ENCODE measurements at places on chromosomes 16 and 17. TPM values are rescaled to one million over a fixed set of nuclear protein-coding genes. Genes with fewer than 3 reads are reported as not detected.

The ENPP7 gene
- not detected for total RNA-seq

The PTX4 gene
- not detected for total RNA-seq

The MT1G gene
- total RNA-seq, result 16.4 TPM

DNA sequence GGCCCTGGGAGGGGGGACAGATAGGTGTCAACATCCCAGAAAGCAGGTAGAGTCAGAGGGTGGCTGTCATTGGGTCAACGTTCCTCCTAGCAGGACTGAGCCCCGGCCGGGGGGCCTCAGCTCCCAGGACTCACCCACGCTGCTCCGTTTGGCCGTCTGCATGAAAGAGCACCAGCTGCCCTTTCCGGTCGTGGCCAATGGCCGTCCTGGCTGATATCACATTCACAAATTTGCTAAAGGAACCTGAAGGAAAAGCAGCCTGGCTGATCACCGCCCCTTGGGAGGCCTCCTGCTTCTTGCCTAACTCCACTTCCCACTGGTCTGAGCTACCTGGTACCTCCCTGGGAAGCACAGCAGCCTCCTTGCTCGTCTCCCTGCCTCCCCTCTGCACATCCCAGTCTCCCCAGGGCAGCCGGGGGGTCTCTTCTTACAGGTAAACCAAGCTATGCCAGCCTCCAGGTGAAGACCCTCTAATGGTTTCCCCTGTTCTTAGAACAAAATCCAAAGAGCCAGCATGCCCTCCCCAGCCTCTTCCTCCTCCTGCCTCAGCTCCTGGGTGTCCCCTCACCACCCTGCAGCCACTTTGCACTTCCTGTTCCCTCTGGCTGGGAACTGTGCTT is 3.4 kb downstream of the NAGPA start:
- no peak for DNase-seq

DNA sequence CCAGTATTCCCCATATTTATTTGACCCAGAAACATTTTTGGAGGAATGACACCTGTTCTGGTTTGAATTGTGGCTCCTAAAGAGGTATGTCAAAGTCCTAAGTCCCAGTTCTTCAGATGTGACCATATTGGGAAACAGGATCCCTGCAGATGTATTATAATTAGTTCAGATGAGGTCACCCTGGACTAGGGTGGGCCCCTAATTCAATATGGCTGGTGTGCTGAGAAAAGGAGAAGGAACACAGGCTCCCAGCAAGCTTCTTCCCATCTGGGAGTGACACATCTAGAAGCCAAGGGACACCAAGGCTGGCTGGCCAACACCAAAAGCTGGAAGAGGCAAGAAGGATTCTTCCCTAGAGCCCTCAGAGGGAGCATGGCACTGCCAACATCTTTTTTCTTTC is 3.8 kb upstream of the GCSH start:
- no peak for DNase-seq

DNA sequence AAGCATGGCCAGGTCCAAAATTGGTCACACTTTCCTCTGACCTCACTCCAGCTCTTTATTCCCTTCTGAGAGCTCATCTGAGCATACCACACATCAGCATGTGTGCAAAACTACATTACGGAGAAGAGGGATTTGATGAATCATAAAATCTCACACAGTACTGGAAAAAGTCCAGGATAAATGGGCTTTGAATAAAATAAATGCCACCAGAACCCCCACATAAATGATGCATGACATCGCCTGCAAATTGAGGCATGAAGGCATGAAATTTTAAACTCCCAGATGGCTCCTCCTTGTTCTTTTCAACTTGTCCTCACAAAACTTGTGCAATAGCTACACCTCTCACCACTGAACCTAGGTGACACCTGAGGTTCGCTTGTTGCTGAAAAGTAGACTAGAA is 439.5 kb downstream of the CA10 start:
- DNase-seq, result no peak

- no peak for DNase-seq
Measured at GRCh38 chr17:610276-610675, 104.4 kb downstream of the VPS53 start.

Measured in fibroblast of lung (primary cell).